ENCODE measurements at places on chromosomes 5 and 9.

GRCh38 chr5:78819166-78819565 is 165.9 kb downstream of the ARSB start:
- no peak for DNase-seq

GRCh38 chr9:23011669-23012068 is 565.0 kb downstream of the DMRTA1 start:
- no peak for DNase-seq

- DNase-seq = no peak
Measured at GRCh38 chr5:6076341-6077239, 301.8 kb downstream of the MED10 start.

DNA sequence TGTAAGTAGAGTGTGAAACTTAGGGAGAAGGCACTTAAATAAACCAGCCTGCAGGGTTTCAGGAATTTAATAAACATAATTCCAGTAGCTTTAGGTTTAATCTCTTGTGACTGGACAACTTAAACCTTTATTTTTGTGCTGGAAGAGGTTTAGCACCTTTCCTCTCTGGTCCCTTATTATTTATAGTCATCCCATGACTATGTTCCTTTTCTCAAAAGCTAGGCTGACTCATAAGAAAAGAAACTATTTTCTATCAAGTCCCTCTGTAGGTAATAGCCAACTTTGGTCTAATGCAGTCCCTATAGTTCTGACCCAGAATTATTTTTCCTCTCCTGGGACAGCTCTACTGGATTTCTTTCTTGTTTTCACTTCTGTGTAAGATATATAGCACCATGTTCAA is 588.9 kb downstream of the NR2F1-AS1 start:
- no peak for DNase-seq

DNA sequence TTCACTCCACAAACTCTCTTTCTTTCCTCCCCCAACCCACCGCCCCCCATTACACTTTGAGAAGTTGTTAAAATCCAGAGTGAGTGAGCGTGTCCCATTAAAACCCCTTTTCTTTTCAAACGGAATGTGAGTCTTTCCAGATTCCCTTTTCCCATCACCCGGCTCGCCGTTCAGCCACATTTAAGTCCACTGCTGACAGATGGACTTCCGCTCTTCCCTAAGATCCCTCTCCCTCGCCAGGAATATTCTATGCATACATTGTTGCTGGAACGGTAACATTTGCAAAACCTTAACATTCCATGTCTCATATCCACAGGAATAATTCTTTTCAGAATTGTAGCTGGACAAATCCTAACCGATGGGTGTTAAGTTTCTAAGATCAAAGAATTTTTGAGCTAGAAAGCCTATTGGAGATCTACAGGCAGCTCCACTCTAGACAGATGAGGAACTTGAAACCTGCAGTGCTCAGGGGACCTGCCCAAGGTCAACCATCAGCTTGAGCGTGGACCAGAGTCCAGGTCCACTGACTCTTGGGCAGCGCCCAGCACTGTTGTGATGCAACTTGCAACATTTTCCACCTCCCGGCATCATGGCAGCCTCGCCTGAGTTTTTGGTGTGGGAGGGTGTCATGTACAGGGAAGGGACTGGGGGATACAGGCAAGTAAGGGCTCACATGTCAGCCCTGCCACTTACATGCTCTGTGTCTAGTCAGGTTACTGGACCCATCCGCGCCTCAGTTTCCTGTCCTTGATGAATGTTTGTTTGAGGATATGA is 500.1 kb downstream of the CCDC171 start:
- no peak for DNase-seq

GRCh38 chr5:61264273-61264661 is 67.8 kb upstream of the ZSWIM6 start:
- no peak for DNase-seq

Data from activated gamma-delta T cell (primary cell).